ENCODE measurements at places on chromosomes 7 and 10.

DNA sequence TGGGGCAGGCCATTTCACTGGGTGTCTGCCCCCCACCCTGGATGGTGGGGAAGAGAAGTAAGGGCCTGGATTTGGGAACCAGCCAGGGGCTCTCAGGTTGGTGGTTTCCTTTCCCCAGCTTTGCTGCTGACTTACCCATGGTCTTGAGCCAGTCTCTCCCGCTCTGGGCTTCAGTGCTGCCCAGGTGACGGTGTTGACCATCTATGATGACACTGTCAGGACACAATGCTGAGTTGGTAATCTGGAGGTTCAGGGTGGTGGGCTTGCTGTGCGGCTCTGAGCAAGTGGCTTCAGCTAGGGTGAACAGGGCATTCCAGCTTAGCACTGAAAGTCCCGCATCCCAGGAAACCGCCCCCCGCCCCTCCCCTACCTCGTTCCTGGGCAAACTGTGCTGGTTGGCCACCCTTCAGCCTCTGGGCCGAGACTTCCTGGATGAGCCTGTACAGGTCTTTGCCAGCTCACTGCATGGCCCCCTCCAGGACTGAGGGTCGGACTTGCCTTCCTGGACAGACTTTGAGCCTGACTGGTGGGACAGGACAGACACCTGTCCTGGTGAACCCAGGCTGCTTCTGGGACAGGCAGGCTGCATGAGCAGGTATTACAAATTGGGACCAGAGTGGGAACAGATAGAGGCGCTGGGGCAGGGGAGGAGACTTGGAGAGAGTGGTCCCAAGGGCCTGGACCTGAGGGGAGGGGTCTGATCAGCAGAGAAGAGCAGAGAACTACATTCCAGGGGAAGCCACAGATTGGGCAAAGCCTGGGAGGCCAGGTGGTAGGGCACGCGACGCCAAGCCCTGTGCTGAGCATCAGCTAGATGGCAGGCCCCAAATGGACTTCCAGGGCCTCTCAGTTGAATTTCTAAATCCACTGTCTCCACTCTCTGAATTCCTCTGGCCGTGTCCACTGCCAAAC lies 19.9 kb upstream of the ZMIZ1 start:
- DNase-seq: no peak

- no peak for DNase-seq
These were observed 298.2 kb upstream of the GALNT17 start for GRCh38 chr7:70833726-70834125.

DNA sequence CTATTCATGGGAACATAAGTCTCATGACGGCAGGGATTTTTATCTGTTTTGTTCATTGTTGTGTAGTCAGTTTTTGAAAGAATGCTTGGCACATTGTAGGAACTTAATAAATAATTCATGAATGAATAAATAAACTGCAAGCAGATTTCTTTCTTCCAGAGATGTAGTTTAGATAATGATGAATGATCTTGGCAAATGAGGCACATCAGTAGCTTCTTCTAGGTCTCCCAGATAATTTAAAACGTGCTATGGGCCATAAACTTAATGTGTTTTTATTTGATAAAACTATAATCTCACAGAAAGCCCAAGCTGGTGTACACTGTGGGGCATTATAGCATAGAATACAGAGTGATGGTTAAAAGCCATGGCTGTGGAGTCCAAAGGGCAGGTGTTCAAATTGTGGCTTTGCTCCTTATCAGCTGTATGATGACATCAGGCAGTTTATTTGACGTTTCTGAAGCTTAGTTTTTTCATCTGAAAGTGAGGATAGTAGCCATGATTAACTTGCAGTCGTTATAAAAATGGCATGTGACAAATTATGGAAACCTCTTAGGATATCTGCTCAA lies 3.5 kb downstream of the MGAM start:
- no peak for DNase-seq

GRCh38 chr7:116392806-116393205 lies 106.7 kb upstream of the CAV2 start:
- DNase-seq: no peak

DNA sequence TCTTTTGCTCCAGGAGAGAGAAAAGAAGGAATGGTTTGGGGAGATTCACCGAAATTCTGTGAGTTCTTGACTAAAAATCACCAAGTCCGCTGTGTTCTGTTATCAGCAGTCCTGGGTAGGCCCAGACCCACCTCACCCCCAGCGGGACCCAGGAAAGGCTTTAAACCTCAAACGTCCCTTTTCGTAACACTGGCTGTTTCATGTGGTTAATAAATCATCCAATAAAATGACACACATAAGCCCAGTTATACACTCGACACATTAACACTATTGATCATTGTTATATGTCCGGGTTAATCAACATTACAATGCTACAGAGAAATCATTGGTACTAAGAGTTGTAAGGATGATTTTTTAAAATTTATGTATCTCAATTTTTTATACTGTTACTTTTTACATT lies 25.2 kb downstream of the DIP2C start:
- no peak for DNase-seq

GRCh38 chr10:133235265-133235855 lies 2.3 kb upstream of the VENTX start:
- no peak for DNase-seq

DNA sequence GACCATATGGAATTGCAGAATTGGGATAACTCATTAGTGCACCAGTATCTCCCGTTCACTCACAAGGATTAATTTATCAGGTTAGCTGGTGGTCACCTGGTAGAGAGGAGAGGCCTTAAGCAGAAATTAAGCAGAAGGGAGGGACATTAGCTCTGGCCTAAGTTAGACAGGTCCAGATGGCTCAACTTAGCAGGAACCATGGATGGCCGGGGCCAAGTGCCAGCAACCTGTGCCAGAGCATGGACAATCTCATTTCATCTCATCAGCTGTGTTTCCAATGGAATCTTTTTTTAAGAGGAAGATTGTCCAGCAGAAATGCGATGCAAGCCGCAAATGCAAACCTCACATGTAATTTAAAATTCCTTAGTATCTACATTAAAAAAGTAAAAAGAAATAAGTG lies 82.2 kb downstream of the JCAD start:
- no peak for DNase-seq
